ENCODE measurements at places on chromosomes 16 and 17. TPM values are rescaled to one million over a fixed set of nuclear protein-coding genes. Genes with fewer than 3 reads are reported as not detected.

GRCh38 chr16:58628845-58629732, 537 bp downstream of the CNOT1 start:
- peak; percentile 58 for DNase-seq

CCL18 gene
- not detected for total RNA-seq

GRCh38 chr16:51326131-51326856, 175.2 kb upstream of the SALL1 start:
- no peak for DNase-seq

DNA sequence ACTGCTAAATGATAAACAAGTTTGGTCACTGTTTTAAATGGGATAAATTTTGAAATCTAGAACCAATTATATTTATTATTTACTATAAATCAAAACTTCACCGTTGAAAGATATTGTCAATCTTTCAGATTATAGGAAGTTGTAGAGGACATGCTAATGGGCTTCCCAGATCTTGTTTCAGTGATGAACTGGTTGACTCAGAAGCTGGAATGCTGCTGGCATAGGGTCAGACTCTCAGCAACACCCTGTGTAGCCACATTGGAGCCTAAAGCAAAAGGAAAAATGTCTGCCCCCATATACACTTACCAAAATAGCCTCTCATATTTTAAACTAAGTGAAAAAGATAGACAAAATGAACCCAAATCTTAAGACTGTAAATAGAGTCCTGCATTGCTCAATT, 916.9 kb upstream of the SOX9 start:
- DNase-seq, result no peak

DNA sequence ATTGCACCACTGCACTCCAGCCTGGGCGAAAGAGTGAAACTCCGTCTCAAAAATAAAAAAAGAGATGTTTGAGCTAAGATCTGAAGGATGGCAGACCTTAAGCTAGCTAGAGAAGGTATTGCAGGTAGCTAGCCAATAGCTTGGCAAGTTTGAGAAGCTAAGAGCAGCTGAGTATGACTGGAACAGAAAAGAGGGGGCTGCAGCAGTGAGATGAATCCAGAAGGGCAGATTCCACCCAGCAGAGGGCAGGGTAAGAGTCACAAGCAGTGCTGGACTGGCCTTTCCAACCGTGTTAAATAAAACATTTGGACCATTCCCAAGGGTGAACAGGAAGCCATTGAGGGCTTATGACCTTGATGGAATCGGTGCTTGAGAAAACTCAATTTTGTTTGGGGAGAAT, 5.7 kb upstream of the PHAF1 start:
- no peak for DNase-seq

DNA sequence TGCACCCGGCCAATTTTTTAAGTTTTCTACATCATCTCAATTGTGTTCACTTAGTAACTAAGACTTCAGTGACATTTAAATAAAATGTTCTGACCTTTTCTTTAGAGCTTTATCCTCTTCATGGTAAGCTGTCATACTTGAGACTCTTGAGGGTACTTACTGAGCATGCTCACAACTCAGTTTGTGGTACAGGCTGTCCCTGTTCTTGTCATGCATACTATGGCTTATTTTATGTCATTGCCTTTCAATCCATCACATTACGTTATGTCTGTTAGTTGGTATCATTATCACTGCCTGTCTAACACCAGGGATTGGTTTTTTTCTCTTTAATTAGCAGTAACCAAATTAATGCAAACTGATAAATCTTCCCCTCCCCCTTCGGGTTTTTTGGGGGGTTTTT, 41.9 kb upstream of the RHBDL3 start:
- no peak for DNase-seq

CSF3 gene
- total RNA-seq, result not detected
